ENCODE measurements at places on chromosomes 7 and 10. TPM values are rescaled to one million over a fixed set of nuclear protein-coding genes. Genes with fewer than 3 reads are reported as not detected.

DNA sequence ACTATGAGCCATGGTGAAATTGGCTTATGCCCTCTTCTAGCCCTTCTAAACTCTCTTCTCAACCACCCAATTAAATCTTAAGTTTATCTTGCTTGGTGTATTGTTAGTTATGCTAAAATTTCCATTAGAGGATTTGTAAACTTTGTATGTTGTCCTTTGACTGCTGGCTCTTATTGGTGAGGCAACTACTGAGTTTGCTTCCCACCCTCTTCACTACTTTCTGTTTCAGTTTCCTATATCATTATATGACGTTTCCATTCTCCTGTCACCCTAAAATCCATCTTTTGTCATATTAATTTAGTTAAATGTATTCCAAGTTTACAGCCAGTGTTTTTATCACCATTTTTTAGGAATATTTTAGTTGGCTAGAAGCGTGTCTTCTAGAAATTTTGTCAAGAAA is 80.9 kb upstream of the VWC2 start:
- no peak for DNase-seq

The ADGRA1 gene
- 1.2 TPM for total RNA-seq

DNA sequence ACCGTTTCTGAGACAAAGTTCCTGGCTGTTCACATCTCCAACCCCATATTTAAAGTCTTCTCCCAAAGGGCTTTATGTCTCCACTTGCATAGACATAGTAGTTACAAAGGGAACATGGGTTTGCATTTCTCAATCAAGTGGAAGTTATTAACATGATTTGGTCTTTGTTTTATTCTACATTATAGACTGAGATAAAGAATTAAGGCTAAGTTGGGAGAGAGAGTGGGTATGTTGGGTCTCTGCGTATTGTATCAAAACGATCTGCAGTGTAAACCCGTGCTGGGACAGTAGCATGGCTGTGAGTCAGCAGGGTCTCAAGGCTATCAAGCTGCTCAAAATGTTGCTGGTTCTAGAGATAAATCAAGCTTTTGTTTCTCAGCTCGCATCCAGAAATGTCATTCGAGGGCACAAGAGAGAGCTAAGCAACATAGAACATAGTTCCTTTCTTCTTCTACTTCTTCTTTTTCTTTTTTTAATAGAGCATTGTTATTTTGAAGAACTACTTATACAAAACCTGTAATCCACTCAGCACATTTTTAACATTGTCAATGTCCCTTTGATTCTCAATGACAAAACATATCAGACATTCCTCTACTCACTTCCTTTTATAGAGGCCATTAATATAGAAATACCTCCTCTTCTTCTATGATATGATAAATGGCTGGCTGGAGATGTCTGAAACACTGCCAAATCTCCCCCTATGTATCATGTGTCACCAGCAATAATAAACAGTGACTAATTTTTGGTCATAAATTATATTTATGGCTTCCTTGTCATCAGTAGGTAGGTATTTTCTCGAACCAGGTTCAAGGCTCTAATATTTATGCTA is 34.5 kb upstream of the RHOBTB1 start:
- no peak for DNase-seq

DNA sequence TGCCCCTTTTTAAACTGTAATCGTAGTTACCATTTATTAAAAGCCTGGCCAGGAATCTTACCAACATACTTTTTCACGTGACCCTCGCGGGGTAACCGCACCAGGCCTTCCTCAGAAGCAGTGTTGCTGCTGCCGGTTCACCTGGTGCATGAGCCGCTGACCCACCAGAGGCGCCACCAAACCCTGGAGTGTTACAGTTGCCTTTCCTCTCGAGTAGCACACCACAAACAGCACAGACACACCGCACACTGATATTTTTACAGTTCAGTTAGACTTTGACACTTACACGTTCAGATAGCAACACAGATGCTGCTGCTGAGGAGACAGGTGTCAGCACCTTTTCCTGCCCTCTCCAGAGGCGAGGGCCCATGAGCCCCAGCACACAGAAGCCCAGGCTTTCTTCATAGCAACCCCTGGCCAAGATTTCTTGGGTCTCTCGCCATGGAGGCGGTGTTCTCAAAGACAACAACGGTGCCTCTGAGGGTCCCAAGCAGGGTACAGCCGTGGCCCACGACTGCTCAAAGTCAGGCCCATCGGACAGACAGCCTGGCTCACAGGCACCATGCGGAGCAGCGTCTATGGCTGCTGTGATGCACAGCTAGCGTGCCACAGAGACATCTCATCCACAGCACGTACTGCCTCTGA is 123.1 kb downstream of the DIP2C start:
- peak; percentile 36 for DNase-seq

The PRR15 gene
- 3.3 TPM for total RNA-seq

The HTR5A gene
- not detected for total RNA-seq

GRCh38 chr10:43128331-43128730 is 9.9 kb upstream of the CSGALNACT2 start:
- peak; percentile 16 for DNase-seq

DNA sequence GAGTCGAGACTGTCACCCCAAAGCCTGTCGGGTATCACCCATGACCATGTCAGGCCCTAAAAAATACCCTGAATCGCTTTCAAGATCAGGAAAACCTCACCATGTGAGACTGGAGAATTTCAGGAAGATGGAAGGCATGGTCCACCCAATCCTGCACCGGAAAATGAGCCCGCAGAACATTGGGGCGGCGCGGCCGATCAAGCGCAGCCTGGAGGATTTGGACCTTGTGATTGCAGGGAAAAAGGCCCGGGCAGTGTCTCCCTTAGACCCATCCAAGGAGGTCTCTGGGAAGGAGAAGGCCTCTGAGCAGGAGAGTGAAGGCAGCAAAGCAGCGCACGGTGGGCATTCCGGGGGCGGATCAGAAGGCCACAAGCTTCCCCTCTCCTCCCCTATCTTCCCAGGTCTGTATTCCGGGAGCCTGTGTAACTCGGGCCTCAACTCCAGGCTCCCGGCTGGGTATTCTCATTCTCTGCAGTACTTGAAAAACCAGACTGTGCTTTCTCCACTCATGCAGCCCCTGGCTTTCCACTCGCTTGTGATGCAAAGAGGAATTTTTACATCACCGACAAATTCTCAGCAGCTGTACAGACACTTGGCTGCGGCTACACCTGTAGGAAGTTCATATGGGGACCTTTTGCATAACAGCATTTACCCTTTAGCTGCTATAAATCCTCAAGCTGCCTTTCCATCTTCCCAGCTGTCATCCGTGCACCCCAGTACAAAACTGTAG is 176.2 kb downstream of the RTKN2 start:
- no peak for DNase-seq

- no peak for DNase-seq
Observed at GRCh38 chr10:99981581-99982199, 28.1 kb downstream of the DNMBP start.

The SDK1 gene
- 19.5 TPM for total RNA-seq

Measured in endodermal cell (in vitro differentiated cells).